Fibroblast of skin of abdomen (primary cell): ENCODE measurements at places on chromosomes 13 and 19.

GRCh38 chr13:73929287-73929932, 204.8 kb downstream of the KLF12 start:
- DNase-seq: no peak

GRCh38 chr13:108525827-108526226, 103.6 kb upstream of the MYO16 start:
- DNase-seq: no peak

GRCh38 chr13:41601718-41602445, 144.5 kb downstream of the RGCC start:
- peak; percentile 38 for DNase-seq

GRCh38 chr13:43744261-43745031, 42.3 kb downstream of the ENOX1 start:
- DNase-seq: no peak

GRCh38 chr19:5143471-5144411, 174.8 kb downstream of the KDM4B start:
- DNase-seq: no peak

GRCh38 chr13:99893567-99893966, 78.0 kb downstream of the ZIC5 start:
- no peak for DNase-seq
